Stimulated activated CD8-positive, alpha-beta memory T cell treated with anti-CD3 and anti-CD28 coated beads, Interleukin-12 subunit alpha, Interleukin-12 subunit beta, amount 100 ng/mL, for 1 hour (primary cell): ENCODE measurements at places on chromosomes 2 and 18.

DNA sequence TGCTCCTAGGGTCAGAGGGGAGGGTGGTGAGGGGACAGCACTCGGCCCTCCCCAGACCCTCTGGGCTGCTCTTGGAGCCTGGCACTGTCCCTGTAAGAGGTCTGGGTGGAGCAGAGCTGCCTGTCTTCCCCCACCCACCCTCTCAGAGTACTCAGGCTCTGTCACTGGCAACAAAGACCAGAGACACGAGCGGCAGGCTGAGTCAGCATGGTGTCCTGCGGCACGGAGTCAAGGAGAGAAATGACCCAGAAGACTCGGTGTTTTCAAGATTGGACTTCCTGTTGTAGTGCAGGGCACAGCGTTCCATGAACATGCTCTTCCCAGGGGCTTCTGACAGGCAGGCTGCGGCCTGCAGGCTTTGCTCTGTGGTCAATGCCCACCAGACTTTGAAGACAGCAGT is 19.9 kb downstream of the SIGLEC15 start:
- no peak for DNase-seq

DNA sequence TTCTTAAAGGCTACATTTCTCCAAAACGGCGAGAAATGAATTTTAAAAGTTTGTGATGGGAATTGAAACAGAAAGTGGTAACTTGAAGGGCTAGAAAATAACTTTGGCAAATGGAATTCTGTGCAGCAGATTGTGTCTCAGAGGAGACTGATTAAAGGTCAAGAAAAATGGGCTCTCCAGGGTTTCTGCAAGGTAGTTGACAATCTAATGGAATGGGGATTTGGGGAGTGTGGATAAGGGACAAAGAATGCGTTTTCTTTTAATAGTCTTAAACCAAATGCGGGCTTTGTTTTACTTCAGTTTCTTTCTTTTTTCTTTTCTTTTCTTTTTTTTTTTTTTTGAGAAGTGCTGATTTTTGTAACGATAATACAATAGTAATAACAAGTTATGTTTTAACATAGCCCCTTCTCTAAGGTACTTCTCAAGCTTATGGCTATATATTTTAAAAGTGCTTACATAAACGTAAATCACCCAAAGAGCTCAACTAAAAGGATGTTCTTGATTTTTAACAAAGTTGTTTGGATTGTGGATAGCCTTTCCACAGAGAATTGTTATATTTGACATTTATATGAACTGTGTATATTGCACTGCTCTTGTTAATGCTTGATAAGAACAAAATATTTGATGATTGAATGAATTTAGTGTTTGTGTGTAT is 36.6 kb downstream of the CAMKMT start:
- no peak for DNase-seq

GRCh38 chr2:96633641-96634040 is 4.5 kb downstream of the KANSL3 start:
- DNase-seq, result no peak

DNA sequence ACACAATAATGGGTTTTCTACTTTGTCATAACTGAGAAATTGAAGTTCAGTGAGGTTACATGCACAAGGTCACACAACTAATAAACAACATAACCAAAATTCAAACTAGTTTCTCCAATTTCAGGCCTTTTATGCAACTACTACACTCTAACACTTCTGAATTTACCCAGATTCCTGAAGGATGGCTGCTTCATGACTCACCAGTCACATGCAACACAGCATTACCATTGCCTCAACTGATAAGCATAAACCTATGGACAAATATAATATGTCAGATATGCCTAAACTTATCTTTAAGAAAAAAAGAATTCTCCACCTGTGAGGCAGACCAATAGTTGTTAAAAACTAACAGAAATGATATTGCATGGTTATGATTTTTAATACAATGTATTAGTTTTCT is 586.5 kb upstream of the SLC8A1 start:
- no peak for DNase-seq

- no peak for DNase-seq
These were observed 154.9 kb downstream of the SATB2 start for GRCh38 chr2:199302851-199303250.

DNA sequence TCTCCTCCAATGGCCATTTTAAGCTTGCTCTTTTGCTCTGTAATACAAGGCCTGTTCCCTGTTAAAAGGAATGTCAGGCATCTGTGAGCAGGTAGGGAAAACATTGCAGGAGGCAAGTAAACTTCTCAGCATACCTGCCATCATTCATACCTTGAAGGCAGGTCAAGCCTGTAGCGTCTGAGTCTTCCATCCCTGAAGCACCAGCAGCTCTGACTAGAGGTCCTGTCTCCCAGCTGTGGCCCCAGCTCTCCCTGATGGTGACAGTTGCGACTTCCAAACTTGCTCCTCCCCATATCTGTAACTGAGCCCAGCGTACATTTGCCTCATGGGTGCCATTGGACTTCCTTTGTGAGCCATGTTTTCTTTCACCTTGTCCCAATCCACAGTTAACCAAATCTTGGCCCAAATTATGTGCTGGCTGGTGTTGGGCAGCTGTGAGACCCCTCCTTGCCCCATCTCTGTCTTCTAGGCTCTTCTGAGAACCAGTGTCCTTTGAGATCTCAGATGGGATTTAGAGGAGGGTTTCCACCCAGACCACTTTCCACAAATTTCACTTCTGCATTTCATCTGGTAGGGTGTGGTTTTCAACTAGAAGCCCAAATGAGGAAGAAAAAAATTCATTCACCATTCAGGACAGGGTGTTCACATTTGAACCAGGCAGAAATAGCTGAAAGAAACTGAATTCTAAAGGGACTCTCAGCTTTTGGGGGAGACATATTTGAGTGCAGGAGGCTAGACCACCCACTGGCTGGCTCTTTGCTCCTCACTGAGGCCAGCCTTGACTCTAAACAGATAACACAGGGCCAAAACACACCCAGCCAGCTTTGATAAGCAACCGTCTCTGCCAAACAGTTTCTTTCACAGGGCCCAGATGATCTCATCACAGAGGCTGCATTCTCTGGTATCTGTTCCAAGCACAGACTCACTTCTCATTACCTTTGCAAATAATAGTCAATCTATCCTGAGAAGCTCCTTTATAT is 66.4 kb upstream of the MSH2 start:
- DNase-seq, result no peak

DNA sequence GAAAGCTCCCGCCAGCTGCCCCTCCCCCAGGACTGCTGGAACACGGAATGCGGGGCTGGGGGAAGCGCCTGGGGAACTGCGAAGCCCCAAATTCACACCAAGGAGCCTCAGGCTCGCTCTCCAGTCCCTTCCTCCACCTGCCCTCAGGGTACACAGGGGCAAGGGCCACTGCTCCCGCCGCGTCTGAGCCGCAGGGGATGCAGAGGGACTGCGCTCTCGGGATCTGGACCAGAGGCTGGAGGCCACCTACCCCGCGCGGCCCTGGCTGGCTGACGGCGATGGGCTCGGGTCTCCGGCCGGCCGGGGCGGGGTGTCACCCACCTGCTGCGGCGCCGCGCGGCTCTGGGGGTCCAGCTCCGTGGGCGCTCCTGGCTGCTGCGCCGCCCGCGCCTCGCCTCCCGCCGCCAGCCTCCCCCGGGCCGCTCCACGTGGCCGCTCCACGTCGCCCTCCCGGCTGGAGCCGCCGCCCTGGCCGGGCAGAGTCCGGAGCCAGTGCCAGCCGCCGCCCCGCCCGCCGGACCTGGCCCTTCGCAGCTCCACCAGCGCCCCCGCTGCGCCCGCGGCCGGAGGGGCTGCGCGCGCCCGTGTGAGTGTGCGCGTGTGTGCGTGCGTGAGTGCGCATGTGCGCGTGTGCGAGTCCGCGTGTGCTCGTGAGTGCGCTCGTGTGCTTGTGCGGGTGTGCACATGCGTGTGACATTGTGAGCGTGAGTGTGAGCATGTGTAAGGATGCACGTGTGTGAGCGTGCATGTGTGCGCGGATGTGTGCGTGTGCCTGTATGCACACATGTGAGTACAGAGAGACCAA is at the start of gene CGREF1:
TSS of gene CGREF1 (minus strand) at position 604 of the 805 bp plus-strand sequence. CDS start 14,762 bp downstream, outside the sequence.
- no peak for DNase-seq

DNA sequence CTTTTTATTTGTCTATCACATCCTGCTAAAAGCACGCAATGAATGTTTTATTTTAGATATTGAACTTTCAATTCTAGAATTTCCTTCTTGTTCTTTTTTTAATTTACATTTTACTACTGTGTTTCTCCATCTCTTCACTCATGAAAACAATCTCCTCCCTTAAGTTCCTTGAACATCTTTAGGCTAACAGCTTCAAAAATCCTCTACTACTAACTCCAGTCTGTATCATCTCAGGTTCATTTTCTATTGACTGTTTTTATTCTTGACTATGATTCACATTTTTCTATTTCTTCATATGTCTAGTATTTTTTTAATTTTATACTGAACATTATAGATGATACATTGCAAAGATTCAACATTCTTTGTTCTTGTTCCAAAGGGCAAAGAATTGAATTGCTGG is 79.2 kb upstream of the NCK2 start:
- DNase-seq, result no peak

DNA sequence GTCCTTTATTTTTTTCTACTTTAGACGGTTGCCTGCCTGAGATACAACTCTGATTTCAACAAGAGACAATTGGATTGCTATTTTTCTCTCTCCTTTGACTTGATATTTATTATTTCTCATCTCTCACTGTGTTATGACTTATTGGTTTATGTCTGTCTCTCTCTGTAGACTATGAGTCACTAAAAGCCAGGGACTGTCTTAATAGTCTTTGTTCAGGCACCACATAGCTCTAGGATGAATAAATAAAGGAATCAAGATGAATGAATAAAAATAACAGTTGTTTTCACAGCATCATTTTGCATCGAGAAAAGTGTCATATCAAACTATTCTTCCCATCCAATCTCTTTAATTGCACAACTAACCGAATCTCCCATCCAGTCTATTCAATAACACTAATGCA is 31.4 kb upstream of the CD28 start:
- DNase-seq, result no peak

GRCh38 chr18:12333506-12334290 is 25.7 kb downstream of the TUBB6 start:
- no peak for DNase-seq

- DNase-seq, result peak; percentile 36
These were observed 37.6 kb downstream of the C18orf63 start for GRCh38 chr18:74353169-74353775.

- no peak for DNase-seq
These were observed 216.3 kb upstream of the DTNA start for GRCh38 chr18:34493566-34494358.

DNA sequence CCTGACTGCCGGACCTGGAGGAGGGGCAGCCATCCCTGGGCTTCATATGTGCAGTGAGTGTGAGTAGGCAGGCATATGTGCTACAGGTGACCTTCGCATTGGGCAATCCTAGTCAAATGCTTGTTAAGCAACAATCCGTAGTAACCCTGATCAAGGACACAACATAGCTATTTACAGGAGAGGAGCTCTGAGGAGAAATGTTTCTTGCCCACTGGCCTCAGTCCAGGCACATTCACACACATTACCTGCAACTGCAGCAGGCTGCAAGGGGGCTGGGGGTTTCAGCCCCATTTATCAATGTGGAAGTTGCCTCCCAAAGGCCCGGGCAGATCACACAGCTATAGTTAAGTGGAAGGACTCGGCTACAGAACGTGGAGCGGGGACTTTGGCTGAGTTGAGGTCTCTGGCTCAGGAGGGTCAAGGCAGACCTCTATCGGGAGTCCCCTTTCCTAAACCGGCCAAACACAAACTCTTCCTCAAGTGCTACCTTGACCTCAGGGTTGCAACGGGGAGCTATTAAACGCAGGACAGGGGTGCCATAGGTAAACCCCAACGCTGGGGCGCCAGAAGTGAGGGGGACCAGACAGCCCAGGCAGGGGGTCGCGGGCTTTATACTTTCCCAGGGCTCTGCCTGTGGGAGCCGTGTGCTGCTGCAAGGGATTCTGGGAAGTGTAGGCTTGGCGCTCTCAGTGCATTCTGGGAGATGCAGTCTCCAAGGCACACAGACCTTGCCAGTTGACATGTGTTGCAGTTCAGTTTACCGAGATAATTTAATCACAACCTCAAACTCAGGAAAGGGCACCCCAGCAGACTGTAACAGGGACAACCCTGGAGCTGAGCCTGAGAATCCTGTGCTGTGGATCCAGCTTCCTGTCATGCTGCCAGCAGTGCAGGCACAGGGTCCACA is 9.4 kb downstream of the KHK start:
- no peak for DNase-seq

GRCh38 chr2:98356729-98357128 is 10.5 kb downstream of the CNGA3 start:
- no peak for DNase-seq

DNA sequence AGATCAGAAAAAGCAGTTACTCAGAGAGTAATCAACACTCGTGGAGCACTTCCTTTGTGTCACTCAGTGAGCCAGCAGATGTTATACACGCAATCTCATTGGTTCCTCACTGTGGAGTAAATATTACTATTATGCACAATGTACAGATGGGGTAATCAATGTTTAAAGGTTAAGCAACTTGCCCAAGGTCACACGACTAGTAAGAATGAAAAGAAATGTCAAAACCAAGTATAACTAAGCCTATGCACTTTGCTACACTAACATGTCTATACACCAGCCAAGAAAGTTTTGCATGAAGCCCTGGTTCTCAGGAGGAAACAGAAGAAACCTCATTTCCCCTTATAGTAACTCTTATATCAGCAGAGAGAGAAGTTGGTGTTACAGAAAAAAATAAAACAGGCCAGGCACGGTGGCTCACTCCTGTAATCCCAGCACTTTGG is 5.4 kb downstream of the METTL21A start:
- DNase-seq, result no peak

- no peak for DNase-seq
These were observed 83.6 kb downstream of the FARSB start for GRCh38 chr2:222572264-222572721.

DNA sequence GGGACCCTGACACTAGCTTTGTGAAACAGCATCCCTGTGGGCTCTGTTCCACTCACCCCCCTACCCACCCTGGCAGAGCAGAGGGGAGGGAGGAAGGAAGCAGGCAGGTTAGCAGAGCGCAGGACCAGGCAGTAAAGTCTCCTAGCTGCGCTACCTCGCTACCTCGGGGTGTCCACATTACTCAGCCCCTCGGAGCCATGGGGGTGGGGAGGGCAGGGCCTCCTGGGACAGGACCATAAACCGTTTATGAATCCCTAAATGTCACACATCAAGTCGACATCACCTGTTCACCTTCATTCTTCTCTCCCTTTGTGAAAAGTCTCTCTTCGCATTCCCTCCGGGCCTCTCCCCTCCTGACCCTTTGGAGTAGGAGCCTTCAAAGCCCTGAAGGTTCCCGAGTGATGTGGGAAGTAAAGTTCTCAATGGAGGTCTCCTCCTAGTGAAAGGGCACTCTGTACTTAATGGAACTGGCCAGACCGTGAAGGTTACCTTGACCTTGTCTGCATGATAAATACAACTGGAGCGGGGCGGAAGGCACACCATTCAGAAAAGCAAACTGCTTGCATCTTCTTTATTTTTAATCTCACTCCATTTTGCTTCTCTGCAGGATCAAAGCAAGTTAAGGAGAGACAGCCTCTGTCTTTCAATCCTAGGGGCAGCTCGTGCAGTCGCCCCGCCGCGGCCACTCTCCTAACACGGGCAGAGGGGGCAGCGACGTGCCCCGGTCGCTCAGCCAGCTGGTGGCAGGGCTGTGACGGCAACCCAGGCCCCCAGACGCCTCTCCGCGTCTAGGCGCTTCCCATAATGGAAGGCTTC is 23.7 kb upstream of the SMAD7 start:
- no peak for DNase-seq

GRCh38 chr2:19746611-19747309 is 155.0 kb downstream of the TTC32 start:
- DNase-seq, result no peak

- DNase-seq, result no peak
These were observed 463.1 kb upstream of the HS6ST1 start for GRCh38 chr2:128781585-128782385.
